Amygdala (tissue), 56 donors: ENCODE measurements at places on chromosomes 5 and 9.

DNA sequence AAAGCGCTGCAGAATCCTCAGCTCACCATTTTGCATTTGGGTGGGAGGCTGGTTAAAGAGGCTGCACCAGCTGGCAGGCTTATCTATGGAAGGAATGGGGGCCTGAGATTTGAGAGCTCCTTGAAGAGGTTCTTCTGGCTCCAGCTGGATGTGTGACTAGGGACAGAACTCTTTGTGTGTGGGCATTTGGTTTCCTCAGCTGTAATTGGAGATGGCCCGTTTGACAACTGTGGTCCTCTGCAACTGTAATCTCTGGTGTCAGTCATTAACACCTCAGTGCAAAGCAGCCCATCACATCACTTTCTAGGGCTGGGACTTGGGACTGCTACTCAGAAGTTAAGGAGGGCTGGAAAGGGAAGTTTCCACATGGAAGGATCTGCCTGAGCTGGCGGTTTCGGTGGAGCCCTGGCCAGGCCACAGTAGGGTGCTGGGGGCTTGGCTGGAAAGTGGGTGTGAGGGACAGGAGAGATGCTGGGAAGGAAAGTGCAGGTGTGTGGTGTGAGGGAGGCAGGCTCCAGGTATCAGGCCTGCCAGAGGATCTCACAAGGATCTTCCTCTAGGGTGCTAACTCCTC, 193.8 kb downstream of the GADD45G start:
- DNase-seq = no peak

DNA sequence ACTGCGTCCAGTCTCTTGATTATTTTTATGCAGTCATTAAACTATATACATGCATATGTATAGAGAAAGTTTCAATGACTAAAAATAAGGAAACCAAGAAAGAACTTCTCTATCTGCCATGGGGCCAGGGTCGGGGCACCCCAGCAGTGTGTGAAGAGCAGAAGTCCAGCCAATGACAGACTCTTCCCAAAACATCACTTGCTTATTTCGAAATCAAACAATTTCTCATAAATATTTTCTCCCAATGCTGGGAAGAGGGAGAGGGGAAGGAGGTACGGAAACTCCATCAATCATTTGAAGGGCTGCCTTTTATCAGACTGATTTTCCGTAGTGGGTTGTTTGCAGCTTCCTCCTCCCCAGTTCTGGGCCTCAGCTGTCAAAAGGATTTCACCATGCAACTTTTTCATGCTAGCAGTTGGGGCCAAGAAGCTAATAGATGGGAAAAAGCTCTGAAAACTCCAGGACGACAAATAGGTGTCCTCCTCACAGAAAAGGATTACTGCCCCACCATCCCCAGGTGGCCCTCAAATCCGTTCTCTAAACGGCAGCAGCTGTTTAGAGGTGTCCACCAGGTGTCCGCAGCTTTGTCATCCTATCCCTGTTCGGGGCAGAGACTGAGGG, 617 bp upstream of the FPGS start:
- DNase-seq = no peak

DNA sequence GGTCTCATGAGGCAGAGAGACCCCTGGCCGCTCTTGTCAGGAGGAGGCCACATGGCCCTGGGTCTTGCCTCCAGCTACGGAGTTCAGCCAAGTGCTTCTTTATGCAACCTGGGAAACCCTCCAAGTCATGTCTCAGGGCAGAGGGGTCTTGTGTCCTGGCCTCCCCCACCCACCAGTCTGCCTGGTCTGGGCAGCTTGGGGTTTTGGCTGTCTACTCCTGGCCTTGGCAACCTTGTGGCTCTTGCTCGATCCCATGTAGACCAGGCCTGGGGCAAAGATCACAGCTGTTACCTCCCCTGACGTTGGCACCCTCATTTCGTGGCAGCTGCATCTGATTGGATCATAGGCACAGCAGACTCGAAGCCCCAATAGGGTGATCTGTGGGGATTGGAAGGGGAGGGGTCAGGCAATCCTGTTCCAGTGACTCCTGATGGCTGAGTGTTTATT, 28.4 kb downstream of the JADE2 start:
- no peak for DNase-seq

DNA sequence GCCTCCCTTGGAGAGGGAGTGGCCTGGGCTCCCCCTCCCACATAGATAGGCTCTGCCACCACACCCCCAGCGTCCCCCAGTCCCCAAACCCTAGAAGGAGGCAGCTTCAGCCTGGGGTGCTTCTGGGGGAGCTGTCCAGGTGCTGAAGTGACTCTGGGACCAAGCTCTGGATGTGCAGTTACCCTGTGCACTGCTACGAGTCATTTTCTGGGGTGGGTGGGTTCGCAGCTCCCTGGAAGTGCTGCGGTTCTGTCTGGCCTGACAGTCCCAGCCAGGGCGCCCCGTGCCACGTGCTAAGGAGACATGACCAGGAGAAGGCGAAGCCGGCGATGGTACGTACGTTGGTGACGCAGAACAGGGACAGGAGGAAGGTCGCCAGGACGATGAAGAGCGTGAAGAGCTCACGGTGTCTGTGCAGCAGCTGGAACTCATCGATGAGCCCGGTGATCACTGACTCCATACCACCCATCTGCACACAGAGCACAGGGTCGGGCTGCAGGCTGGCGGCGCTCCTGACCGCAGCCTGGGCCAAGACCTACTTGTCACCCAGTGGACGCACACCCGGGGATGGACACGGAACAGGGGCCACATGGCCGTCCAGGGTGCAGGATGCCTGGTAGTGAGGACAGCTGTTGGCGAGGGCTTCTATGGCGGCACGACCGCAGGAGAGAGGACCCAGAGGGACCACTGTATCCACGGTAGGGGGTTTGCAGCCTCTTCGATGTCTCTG, 35.7 kb downstream of the SLC6A3 start:
- DNase-seq = no peak

DNA sequence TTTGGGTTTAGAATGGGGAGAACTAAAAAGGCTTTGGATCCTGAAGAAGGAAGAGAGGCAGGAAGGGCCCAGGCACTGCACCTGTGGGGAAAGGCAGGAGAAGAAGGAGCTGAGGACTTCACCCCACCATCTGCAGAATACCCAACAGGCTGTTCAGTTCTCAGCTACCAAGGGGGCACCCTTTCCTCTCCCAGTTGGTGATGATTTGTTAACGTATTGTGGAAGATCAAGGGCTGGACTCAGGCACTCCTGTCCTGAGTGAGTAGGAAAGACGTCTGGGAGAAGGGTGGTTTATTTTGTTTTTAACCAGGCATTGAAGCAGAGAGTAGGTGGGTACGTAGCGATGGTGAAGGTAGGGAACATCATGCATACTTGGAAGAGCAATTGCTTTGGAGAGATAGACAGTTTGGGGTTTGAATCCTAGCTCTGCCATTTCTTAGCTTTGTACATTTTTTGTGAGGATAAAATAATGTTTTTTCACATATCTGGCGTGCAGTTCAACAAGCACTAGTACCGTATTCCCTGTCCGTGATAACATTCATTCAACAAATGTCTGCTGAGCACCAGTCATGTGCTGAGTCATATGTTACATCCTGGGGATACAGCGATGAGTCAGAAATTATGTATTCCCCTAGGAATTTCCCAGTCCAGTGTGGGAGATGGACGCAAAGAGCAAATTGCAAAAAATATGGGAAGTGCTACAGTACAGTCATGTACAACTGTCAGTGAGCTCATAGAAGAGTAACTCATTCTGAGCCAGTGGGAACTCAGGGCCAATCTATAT, 2.1 kb downstream of the MSANTD3 start:
- DNase-seq = no peak

GRCh38 chr5:18433336-18433735, 799.1 kb downstream of the TAF11L14 start:
- no peak for DNase-seq

DNA sequence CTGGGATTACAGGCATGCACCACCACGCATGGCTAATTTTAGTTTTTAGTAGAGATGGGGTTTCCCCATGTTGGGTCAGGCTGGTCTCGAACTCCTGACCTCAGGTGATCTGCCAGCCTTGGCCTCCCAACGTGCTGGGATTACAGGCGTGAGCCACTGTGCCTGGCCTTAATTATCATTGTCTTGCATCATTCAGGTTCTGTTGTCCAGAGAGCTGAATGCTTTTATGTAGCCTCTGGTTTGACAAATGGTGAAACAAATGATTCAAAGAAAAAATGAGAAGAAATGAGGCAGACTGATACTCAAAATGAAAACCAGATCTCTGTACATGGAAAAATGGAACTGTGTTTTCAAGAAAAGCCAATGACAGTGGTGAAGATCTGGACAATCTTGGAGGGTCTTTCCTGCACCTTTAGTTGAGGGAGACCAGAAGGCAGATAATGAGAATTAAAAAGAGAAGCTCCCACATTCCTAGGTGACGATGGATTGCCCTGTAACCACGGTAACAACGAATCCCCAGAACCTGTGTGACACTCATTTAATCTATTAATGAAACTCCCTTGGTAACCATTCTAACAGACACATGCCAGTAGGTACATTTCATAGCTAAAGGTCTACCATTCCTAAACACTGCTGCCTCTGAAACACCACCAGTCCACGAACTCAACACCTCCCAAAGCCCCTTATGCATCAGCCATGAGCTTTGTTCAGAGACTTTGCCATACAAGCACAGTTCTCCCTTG, 1.6 kb downstream of the TEX48 start:
- DNase-seq = no peak

DNA sequence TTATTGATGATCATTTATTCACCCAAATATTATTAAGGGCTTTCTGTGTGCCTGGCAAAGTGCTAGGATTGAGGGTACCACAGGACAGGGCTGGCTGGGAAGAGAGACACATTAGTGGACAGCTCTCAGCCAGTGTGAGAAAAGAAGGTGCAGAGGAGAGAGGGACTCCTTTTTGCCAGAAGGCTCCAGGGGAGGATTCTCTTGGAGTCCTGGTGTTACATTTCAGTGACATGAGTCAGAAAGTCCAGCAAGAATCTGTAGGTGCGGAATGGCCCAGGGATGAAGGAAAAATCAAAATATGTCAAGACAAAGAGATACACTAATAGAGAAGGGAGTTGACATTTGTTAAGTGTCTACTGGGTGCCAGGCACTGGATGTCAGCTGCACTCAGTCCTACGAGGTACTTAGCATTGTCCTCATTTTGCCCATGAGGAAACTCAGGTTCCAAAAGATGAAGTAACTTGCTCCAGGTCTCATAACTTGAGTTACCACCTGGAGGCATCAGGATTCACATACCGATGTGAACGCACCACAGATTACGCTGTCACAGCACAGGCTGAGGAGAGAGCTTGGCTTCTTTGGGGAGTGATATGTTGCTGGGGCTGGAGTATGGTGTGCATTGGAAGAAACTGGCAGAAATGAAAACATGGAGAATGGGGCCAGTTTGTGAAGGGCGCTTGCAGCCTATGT, 60.5 kb downstream of the RASGRF2 start:
- DNase-seq = no peak

DNA sequence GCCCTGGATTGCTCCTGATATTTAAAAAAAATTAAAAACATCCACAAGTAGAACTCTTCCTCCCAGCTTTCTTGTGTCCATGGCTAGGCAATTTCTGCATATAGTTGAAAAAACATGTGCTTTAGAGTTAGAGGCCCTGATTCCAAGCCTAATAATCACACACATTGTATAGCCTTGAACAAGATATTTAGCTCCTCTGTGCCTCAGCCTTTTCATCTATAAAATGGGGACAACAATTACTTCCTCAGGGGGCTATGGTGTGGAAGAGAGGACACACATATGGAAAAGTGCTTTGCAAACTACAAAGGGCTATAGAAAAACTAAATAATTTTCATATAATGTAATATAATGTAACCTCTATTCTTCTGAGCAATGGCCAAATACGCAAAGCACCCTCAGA, 23.0 kb upstream of the CDK5RAP2 start:
- no peak for DNase-seq

GRCh38 chr9:79977510-79978197, 405.9 kb downstream of the TLE4 start:
- DNase-seq = no peak

GRCh38 chr9:14923701-14924100, 13.5 kb upstream of the FREM1 start:
- DNase-seq = no peak

DNA sequence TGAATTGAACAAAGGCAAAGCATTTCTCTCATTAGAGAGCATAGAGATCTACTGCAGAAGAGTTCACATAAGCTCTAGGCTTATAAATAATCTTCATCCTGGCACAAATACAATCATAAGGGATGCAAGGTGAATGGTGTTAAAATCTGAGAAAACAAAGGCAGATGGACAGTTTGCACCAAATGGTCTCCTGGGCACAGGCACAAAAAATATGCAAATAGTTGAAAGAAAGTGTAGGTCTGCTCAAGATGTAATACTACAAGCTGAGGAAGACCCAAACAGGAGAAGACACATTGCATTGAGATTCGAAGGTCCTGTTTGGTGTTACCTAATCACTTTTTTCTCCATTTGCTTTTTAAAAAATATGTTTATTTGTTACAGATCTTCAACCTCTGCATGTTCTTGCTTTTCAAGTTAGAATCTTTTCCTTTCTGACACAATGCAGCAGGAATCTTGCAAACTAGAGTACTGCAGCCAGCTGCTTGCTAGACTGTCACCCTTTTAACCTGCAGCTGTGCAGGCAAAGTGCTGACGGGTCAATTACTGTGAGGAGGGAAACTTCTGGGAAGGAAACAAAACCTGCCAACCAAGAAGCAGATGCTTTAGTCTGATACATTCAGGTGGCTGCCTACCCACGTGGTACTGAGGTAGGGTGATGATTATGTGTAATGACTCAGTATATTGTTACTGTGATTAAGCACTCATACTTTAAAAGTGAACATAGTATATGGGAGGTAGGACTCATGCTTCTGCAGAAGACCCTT, 1048.6 kb upstream of the SEMA6A start:
- DNase-seq = no peak

- DNase-seq = no peak
These were observed 126.0 kb upstream of the GPR151 start for GRCh38 chr5:146641941-146642340.

DNA sequence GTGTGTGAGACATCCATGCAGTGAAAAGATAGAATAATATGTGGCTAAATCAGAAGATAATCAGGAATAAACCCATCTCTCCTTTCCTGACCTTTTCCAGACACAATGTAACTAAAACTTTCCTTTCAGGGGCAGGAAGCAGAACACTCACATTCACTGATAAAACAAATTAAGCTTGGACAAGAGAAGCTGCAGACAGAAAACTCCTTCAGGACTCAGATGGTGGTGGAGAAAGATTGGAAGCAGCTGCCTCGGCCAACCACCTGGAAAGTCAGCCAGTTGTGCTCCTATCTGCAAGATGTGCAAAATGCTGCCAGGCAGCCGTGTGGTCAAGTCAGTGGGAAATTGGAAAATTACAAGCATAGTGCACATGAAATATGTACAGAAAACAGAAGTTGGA, 26.9 kb downstream of the RASEF start:
- no peak for DNase-seq

GRCh38 chr5:69528035-69528434, 32.0 kb upstream of the GTF2H2C start:
- no peak for DNase-seq
